ENCODE measurements at places on chromosomes 7 and 10.

- DNase-seq, result no peak
These were observed 169.3 kb upstream of the PRSS1 start for GRCh38 chr7:142579946-142580345.

- DNase-seq, result no peak
These were observed 18.1 kb downstream of the POLR1F start for GRCh38 chr7:19690736-19691135.

DNA sequence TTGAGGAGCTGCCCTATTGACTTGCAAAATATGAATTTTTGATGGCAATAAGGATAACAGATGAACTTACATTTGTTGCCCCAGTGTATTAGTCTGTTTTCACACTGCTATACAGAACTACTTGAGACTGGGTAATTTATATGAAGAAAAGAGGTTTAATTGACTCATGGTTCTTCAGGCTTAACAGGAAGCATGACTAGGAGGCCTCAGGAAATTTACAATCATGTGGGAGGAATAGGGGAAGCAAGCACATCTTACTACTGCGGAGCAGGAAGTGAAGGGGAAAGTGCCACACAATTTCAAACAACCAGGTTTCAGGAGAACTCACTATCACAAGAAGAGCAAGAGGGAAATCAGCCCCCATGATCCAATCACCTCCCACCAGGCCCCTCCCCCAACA lies 57.9 kb downstream of the ZNF22 start:
- no peak for DNase-seq

DNA sequence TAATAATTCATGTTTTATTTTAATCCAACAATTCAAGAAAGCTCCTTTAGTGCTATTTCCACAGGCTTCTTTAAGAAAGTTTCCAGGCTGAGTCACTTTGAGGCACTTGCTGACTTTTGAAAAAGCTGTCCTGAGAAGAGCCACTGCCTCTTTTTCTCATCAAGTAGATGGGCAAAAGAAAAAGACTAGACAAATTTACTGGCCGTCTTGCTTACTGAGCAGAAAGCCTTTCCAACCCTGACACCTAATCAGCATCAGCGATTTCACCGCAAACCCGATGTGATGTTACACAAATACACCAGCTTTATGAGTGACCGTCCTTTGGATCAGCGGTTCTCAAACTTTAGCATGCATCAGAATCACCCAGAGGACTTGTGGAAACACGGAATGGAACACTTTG lies 24.3 kb downstream of the CTTNBP2 start:
- DNase-seq, result no peak

- no peak for DNase-seq
These were observed 137.0 kb downstream of the TMEM178B start for GRCh38 chr7:141210862-141211261.

GRCh38 chr10:87068281-87068680 lies 26.4 kb downstream of the GLUD1 start:
- DNase-seq, result no peak

GRCh38 chr10:110009736-110010475 lies 2.1 kb downstream of the ADD3 start:
- DNase-seq, result peak; percentile 12

GRCh38 chr7:92528958-92529264 lies 316 bp downstream of the RBM48 start:
- no peak for DNase-seq

DNA sequence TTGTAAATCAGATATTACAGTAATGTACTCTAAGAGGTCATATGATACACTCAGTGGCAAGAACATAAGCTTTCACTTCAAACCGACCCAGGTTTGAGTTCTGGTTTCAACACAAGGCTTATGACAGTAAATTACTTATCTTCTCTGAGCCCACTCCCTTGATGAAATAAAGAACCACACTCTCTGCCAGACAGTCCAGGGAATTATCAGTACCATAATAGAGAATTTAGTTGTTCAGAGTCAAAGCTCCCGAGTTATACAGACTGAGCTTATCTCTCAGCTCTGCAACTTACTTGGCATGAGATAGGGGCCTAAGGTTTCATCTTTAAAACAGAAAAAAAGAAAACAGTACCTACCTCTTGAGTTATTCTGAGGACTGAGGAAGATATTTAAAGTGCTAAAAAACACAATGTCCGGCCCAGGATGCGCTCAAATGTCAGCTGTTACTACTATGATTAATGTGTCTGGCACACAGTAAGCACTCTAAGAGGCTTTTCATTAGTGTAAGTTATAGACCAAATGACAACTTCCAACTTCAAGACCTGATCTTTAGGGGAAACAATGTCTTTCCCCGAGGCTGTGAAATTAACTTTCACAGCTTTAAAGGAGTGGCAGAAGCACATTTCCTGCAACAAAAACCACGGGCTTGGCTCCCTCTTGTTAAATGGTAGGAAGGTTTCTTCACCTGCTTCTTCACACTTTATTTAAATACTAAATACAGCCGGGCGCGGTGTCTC lies 38.1 kb downstream of the UBE2H start:
- no peak for DNase-seq

GRCh38 chr7:127955051-127955531 lies 76.1 kb downstream of the LRRC4 start:
- DNase-seq, result no peak

- DNase-seq, result no peak
These were observed 7.1 kb downstream of the CHST3 start for GRCh38 chr10:71971311-71971731.

- DNase-seq, result no peak
These were observed 179.2 kb downstream of the SH3PXD2A start for GRCh38 chr10:103676058-103676785.

DNA sequence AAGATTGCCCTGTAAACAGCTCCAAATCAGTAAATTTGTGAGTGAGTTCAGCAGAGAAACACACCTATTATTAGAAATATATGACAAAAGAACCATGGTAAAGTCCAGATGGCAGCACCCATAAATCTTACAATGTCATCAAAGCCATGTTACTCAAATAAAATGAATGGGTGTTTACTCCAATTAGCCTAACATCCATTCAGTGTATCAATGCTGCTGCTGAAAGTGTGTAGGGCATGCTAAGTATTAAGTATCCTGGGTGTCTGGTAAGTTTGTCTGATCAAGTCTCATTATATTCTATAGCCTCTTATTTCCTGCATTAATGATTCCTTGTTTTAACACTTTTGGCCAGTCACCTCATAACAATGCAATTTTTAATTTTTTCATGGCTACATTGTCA lies 185.5 kb upstream of the STEAP4 start:
- no peak for DNase-seq

DNA sequence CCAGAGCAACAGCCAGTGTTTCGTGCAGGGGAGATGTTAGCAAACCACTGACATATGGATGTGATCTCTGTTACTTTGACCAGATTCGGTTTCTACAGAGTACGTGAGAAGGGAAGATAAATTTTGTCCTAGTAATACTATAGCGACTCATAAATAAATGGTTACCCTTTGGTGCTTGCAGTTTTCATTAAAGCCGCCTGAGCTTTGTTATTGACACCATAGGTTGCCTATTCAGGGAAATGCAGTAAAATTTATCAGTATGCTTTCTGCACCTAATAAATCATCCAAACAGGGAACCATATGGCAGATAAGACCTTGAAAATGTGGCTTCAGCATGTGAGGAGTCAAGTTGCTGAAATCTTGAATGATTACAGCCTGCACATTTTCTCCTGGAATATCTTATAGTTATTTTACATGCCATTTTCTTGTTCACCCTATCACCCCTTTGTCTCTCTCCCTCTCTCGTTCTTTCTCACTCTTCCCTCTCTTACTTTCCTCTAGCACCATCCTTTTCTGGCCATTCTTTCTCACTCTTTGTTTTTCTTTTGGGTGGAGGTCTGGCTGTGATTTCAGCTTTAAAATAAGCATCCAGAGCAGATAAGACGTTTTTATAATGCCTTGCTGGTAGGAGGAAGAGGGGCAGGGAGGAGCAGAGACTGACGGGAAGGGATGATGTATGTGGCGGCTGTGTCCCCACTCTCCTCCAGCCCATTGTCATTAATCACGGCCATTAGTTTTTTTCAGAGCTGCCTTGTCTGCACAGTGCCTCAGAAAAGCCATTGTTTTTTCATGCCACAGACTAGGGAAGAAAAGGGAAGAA lies 182.5 kb downstream of the LRMDA start:
- no peak for DNase-seq

- DNase-seq, result no peak
These were observed 89.9 kb upstream of the CAPZA2 start for GRCh38 chr7:116772423-116772863.

- DNase-seq, result no peak
These were observed 27.3 kb upstream of the IFRD1 start for GRCh38 chr7:112422842-112423496.

- no peak for DNase-seq
These were observed 386.7 kb downstream of the PHTF2 start for GRCh38 chr7:78185149-78185745.

GRCh38 chr10:113666682-113667252 lies 2.9 kb upstream of the NRAP start:
- no peak for DNase-seq

DNA sequence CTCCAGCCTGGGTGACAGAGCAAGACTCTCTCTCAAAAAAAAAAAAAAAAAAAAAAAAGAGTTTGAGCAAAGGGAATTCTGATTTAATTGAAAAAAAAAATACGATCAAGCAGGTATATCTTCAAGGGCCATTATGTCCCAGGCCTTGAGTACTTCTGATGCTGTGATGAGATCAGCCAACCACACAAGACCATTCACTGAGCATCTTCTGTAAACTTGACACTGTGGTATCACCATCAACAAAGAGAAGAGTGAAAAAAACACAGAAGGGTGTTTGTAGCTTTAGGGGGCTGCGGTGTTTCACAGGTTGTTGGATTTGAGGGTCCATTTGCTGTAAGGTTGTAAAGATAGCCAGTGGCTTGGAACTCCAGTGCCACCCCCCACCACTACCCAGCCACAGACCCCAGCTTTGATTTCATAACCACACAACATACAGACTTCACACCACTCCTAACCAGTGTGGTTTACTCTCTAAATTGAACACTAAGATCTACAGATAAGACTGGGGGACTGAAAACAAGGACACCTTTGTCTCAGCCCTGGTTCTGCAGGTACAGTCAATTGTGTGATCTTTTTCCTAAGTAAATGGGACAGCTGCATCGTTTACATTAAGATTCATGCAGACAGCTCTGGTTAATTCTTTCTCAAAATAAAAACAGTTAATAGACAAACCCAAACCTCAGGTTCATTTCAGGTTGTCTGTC lies 66.4 kb downstream of the CDC123 start:
- no peak for DNase-seq

- no peak for DNase-seq
These were observed 114.2 kb downstream of the EGFR start for GRCh38 chr7:55132890-55133551.

GRCh38 chr7:135716677-135717238 lies 11.2 kb downstream of the SLC13A4 start:
- DNase-seq, result no peak

GRCh38 chr10:114376523-114376922 lies 27.8 kb downstream of the AFAP1L2 start:
- no peak for DNase-seq

DNA sequence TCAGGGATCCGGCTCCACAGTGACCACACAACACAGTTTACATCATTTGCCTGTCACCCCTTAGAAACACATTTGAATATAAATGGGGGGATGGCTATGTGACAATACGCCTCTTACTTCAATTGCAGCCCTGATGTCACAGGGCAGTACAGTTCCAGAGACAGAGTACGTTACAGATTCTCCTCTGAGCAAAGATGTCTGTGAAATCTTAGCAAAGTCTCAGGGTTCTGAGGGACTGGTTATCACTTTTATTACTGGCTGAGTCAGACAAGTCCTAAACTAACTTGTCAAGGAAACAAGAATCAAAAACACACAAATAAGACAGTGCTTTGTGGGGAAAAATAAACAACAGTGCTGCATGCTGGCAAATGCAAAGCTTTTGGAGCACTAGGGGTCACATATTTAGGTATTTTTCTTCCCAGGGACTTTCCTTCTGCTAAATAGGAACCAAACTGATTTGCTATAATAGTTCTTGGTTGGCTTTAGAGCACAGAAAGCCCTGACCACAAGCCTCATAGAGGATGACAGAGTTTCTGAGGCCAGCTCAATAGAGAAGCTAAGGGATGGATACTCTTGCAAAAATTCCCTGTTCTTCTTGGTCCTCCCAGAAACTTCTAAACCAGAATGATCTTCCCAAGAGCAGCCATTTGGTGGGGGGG lies 501.6 kb downstream of the GRID1 start:
- no peak for DNase-seq

DNA sequence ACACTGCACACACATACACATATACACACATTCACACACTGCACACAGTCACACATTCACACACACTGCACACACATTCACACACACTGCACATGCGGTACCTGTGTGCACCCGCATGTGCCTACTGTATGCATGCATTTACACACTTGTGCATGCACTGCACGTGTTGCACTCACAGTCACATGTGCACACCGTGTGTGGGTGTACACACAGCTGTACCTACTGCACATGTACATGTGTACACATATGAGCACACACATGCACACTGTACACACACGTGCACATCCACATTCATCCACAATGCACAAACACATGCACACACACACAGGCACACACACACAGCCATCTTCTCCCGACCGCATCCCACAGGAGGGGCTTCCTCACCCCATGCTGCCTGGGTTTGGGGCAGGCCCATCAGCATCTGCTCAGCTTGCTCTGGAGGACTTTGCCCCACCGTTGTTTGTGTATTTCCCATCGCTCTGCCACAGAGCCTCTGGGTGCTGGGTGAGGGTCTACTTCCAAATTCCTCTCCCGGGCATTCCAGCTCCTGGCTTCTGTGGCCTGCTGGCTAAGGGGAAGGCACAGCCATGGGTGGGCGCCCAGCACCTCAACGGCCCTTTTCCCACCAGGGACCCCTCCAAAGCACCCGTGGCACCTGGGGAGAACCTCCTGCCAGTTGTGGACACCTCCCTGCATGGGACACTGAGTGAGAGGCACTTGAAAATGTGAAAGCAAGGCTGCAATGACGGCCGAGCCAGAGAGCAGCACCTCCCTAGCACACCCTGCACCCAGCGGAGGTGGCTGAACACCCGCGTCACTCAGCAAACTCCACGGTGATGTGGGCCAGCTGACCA lies 324.3 kb downstream of the PTPRN2 start:
- DNase-seq, result no peak

- DNase-seq, result no peak
These were observed 9.4 kb downstream of the ABCB5 start for GRCh38 chr7:20624666-20625385.

DNA sequence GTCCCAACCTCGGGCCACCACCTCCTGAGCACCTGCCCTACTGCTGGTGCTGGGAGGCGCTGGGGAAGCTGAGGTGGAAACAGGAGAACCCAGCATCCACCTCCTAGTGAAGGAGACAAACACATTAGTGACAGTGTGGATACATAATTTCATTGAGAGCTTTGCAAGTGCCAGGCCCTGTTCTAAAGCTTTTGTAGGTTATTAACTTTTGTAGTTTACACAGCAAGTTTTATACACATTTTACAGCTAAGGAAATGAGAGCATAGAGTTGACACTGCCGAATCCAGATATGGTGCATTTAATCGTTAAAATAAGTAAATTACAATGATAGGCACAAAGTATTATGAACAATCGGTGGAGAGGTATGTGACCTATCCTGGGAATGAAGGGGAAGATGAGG lies 466.1 kb upstream of the C7orf33 start:
- no peak for DNase-seq
